ENCODE measurements at places on chromosomes 4 and X.

- DNase-seq = no peak
Observed at GRCh38 chr4:144316869-144317268, 176.4 kb upstream of the GYPA start.

GRCh38 chr4:54054501-54054900 is 9.9 kb downstream of the CHIC2 start:
- no peak for DNase-seq

GRCh38 chr4:126541820-126542219 is 1090.9 kb upstream of the INTU start:
- DNase-seq = no peak

- DNase-seq = no peak
Observed at GRCh38 chr4:159210975-159211374, 108.1 kb downstream of the RAPGEF2 start.

GRCh38 chrX:139832718-139833309 is 100.0 kb downstream of the ATP11C start:
- DNase-seq = no peak

DNA sequence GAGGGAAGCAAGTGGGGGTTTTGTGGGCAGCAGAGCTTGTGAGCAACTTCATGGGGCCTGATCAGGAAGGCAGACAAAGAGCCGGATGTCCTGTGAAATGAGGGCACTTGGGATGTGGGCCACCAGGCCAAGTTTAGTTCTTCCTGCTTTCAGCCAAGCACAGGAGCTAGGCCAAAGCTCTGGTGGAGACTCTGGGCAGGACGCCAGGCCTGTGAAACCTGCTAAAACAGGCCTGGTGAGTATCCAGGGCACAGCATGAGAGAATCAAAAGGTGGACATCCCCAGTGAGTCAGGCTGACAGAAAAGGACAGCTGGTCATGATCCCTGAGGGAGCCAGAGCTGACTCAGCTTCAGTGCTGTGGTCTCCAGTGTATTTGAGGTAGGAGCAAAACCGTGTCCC is 95.7 kb downstream of the NPNT start:
- DNase-seq = no peak

GRCh38 chrX:24676403-24677024 is 17.2 kb upstream of the POLA1 start:
- no peak for DNase-seq

DNA sequence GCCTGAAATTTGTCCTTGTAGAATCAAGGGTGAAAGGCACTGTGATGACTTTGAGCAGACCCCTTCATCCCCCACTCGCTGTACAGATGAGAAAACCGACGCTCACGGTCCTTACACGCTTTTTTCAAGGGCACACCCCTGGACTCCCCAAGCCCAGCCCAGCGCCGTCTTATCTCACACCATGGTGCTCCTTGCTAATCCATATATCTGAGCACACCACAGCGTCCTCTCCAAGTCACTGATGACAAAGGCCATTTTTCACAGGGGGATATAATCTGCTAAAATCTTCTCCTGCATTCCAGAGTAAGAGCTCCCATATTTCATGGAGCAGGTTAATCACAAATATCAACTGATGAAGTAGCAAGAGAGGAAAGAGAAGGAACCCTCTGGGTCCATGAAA is 486.3 kb downstream of the BCOR start:
- DNase-seq = no peak

DNA sequence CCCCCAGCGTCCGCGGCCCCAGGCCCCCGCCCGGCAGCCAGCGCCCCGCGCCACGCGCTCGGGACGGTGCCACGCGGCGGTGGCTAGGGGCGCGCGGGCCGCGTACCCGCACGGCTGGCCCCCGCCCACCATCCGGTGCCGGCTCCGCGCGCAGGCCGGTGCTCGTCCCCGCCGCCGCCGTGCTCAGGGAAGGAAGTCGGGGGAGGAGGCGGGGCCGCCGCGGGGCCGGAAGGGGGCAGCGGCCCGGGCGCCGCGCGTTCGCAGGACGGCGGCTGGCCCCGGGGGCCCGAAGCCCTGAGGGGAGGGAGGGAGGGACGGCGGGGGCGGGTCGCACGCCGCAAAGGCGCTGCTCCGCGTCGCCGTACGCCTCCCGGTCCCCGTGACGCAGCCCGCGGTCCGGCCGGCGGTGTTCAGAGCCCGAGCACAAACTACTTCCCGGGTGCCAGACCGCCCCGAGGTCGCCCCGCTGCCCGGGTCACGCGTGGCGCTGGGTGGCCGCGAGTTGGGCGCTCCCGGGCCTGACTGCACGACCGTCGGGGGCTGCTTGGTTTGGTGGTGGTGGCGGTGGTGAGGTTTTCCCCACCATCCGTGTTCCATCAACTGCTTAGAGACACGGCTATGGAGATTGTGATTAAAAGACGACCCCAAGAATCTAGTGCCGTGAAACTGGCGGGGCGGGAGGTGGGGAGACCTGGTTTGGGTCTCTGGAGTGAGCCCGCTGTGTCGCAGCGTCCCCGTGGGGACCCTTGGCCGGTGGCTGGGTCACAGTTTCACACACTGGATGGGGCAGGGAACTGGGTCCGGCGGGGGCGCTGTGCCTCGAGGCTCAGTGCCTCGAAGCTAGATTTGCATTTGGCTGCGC is at the start of gene DCTD:
Gene DCTD (minus strand): TSS at position 205 of the 862 bp plus-strand sequence. CDS start 1,818 bp downstream, outside the sequence.
- DNase-seq = no peak

GRCh38 chrX:7798327-7798726 is 44.6 kb upstream of the VCX start:
- no peak for DNase-seq

- DNase-seq = no peak
Observed at GRCh38 chrX:150455215-150455608, 92.1 kb downstream of the MAMLD1 start.

GRCh38 chrX:130848763-130849162 is 54.2 kb downstream of the ENOX2 start:
- DNase-seq = no peak

- no peak for DNase-seq
Observed at GRCh38 chr4:176359590-176359989, 39.8 kb downstream of the SPCS3 start.

DNA sequence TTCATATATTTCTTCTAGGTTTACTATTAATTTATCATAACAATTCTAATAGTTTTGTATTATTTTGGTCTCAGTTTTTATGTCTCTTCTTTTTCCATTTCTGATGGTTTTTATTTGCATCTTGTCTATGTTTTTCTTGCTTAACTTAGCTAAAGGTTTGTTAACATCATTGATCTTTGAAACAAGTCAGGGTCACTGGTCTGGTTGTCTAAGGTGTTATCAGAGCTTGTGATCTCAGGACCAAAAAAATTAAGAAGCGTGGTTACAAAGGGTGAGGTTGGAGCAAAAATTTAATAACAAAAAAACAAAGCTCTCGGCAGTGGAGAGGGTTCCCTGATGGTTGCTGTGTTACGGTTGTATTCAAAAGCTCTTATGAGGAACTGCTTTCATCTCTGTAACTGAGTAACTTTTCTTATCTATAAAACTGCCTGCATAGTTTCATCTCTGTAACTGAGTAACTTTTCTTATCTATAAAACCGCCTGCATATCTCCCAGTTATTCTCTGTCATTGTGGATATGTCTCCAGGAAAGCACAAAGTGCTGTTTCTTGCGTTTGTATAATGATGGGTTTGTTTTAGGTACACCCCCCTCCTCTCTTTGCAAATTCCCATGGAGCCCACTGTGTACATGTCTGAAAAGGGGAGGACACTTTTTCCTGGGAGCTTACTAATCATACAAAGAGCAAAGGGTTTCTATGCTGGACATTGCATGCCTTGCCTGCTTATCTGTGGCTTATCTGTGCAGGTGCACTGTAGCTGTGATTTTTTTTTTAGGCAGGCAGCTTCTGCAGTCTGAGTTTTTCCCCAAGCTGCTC is 62.4 kb upstream of the UGT2B15 start:
- DNase-seq = no peak

DNA sequence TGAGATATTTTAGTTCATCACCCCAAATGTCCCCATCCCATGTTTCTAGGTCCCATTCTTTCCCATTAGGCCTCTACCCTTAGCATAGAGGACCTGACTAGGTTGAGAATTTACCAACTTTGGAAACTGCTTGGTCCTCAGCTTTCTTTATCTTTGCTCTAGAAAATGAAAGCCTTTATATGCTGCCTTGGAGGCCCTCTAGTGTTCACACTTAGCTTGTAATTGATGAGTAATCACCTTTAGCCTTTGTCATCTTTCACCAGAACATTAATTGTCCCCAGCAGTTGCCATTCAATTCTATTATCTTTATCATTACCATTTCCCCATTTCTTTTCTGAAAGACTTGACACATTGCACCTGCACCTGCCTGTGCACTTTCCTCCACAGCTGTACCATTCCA is 589.2 kb upstream of the NR3C2 start:
- DNase-seq = no peak

GRCh38 chrX:12903646-12904045 is 2.8 kb upstream of the TLR8 start:
- DNase-seq = no peak

- no peak for DNase-seq
Observed at GRCh38 chr4:92231511-92231910, 72.3 kb upstream of the GRID2 start.
